Fibroblast of skin of right biceps (primary cell): ENCODE measurements at places on chromosomes 2 and 18.
A peak's percentile ranks its signal among the peaks of the same experiment; 100 is the strongest.

- DNase-seq, result no peak
Observed at GRCh38 chr18:74326231-74326630, 10.6 kb downstream of the C18orf63 start.

- DNase-seq, result no peak
Observed at GRCh38 chr2:162058973-162059668, 14.9 kb downstream of the DPP4 start.

GRCh38 chr18:55413474-55413873 is 174.5 kb downstream of the TCF4 start:
- peak; percentile 69 for DNase-seq

- DNase-seq, result no peak
Observed at GRCh38 chr2:98170076-98170475, 83.1 kb downstream of the VWA3B start.

GRCh38 chr2:10048501-10049171 is 5.3 kb downstream of the KLF11 start:
- DNase-seq, result peak; percentile 51
